SK-N-SH treated with all-trans-retinoic acid at 6 μM for 48 hours (cell line): ENCODE measurements at places on chromosomes 12 and 14.

GRCh38 chr14:94314890-94315289 lies 8.2 kb downstream of the SERPINA6 start:
- ATAC-seq: no peak

DNA sequence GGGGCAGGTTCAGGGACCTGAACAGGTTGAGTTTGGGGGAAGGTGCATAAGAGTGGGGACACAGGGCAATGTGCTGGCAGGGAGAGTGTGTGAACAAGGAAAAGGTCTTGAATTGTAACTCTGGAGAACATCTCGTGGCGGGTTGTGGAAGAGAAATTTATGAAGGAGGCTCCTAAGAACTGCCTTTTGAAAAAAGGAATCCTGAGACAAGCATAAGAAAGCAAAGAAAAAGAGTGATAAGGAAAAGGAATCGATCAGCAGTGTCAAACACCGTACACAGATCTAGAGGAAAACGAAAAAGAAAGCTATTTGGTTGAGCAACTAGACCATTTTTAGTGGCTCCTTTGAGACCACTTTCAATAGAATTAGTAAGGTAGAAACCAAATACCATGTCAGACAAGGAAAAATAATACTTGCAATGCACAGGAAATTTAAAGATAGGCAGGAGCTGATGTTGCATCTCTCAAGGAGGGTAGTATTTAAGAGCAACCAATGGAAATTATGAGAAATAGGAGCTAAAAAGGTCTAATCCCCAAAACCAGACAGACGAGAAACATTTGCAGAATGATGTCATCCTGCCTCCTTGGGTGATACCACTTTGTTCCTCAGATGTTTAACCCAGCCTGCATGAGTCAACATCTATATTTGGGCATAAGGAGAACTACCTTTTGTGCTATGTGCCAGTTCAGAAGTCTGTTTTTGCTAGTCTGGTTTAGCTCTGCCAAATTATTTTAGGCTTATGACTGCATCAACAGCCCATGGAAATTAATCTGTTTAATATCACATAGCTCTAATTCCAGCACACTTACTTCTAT lies 64.5 kb upstream of the STK38L start:
- ATAC-seq: peak; percentile 96

- ATAC-seq: no peak
Measured at GRCh38 chr12:103879048-103879692, 38.1 kb upstream of the NT5DC3 start.

- ATAC-seq: no peak
Measured at GRCh38 chr14:70563869-70564268, 29.1 kb upstream of the ADAM20 start.

- no peak for ATAC-seq
Measured at GRCh38 chr14:55946231-55946630, 172.0 kb upstream of the PELI2 start.
